AG10803 (cell line): ENCODE measurements at places on chromosomes 12 and 14.
A peak's percentile ranks its signal among the peaks of the same experiment; 100 is the strongest.

DNA sequence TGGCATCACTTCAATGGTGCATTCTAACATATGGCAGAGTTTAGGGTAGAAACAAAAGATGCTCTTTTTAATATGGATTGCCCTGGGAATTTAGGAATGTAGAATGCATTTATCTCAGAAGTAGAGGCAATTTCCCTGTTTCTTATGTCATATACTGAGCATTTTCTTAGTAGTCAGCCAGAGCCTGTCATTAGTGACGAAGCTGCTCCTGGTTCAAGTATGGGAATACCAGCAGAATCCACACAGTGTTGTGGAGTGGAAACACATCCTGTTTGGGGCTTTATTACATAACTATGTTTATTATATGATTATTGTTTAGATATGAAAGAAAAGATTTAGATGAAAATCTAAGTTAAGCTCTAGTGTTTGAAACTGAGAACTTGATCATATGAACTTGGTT lies 12.2 kb downstream of the CIPC start:
- DNase-seq = no peak

DNA sequence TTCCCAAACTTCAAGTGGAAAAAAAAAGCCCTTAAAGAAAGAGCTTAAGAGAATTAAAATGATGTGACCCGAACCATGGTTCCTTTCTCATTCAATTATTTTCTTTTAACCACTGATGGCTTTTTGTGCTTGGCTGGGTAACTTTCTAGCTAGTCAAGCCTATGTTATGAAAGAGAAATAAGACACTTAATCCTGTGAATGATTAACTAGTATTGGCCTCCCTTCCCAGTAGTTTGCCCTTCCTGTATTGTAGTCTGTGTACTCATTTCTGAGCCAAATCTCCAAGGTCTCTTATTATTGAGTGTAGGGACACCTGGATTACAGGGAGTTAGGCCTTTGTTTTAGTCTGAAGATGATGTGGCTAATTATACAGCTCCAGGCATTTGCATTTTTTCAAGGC lies 353.0 kb downstream of the RAD51B start:
- DNase-seq = no peak

- no peak for DNase-seq
These were observed 6.8 kb upstream of the RNU7-1 start for GRCh38 chr12:6936636-6937480.

DNA sequence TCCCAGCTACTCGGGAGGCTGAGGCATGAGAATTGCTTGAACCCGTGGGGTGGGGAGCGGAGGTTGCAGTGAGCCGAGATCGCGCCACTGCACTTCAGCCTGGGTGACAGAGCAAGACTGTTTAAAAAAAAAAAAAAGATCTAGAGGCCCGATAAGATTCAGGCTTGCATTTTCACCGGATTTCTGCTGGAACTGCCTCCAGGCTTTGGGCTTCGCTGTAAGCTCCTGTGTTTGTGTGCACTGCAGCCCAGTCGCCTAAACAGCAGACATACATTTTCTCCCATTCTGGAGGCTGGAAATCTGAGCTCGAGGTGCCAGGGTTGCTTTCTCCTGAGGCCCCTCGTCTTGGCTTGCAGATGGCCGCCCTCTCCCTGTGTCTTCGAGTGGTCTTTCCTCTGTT lies 12.2 kb downstream of the BRI3BP start:
- no peak for DNase-seq

DNA sequence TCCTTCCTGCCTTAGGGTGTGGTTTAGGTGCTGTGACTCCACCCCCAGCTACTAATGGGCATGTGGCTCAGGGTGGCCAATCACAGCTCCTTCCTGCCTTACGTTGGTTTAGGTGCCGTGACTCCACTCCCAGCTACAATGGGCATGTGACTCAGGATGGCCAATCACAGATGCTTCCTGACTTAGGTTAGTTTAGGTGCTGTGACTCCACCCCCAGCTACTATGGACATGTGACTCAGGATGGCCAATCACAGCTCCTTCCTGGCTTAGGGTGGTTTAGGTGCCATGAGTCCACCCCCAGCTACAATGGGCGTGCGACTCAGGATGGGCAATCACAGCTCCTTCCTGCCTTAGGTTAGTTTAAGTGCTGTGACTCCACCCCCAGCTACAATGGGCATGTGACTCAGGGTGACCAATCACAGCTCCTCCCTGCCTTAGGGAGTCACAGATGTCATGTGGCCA lies 163.9 kb downstream of the TBX5 start:
- no peak for DNase-seq

DNA sequence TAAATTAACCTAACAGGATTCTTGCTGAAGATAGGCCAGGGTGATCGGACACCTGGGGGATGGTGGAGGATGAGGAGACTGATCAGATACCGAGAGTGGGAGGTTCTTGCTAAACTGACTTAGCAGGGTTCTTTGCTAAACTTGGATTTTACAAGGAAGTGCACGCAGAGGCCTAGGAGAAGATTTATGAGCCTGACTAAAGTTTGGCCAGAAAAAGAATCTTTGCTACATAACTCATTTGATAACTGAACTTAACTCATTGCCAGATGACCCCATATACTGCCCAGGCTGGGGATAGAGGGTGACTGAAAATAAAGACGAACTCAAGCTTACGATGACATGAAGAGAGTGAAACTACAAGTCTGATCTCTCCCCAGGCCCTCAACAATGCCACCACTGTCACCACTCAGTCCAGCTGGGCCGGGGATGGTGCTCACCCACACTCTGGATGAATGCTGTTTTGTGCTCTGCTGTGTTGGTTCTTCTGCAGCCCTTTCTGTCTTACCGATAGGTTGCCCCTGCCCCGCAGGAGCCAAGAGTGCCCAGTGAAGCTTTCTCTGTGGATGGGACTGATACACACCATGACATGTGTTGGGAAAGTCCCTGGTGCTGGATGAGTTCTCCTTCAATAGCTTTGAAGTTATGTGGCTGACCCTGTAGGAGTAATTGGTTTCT lies 29.0 kb downstream of the PPFIBP1 start:
- no peak for DNase-seq

GRCh38 chr12:92208613-92209121 lies 63.0 kb upstream of the BTG1 start:
- peak; percentile 63 for DNase-seq

GRCh38 chr12:15672671-15673270 lies 116.4 kb downstream of the EPS8 start:
- no peak for DNase-seq

GRCh38 chr12:45893240-45893639 lies 97.1 kb downstream of the SCAF11 start:
- peak; percentile 13 for DNase-seq

DNA sequence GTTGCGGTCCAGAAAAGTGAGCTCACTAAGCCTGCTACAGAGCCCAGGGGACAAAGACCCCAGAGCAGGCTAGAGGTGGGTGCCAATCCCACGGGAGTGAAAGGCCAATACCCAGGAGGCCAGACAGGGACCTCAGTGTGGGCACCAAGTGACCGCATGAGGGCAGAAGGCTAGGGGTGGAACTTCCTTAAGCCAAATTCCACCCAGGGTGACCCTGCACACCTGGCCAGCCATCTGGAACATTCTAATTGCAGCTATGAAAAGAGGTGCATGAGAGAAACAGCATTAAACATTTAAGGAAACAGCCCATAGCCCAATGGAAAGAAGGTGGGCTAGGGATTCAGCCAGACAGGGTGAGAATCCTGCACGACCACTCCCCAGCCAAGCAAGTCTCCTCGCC lies 19.4 kb downstream of the GLTP start:
- no peak for DNase-seq

DNA sequence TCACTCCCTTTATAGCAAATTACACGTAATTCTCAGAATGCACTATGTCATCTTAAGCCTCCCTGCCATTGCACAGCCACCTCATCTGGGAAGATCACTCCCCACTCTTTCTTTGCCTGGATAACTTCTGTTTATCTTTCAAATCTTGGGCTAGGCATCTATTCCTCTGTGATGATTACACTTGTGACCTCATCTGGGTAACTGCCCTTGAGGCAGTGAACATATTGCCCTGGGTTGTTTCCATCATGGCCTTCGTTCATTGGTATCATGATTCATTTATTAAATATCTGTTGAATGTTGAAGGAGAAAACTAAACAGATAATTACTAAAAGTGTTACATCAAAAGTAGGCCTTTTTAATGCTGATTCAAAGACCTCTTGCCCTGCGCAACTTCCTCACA lies 26.2 kb upstream of the PDE3A start:
- no peak for DNase-seq
